ENCODE measurements at places on chromosomes 7 and 10. TPM values are rescaled to one million over a fixed set of nuclear protein-coding genes. Genes with fewer than 3 reads are reported as not detected.

The CPEB3 gene
- total RNA-seq = 0.82 TPM

DNA sequence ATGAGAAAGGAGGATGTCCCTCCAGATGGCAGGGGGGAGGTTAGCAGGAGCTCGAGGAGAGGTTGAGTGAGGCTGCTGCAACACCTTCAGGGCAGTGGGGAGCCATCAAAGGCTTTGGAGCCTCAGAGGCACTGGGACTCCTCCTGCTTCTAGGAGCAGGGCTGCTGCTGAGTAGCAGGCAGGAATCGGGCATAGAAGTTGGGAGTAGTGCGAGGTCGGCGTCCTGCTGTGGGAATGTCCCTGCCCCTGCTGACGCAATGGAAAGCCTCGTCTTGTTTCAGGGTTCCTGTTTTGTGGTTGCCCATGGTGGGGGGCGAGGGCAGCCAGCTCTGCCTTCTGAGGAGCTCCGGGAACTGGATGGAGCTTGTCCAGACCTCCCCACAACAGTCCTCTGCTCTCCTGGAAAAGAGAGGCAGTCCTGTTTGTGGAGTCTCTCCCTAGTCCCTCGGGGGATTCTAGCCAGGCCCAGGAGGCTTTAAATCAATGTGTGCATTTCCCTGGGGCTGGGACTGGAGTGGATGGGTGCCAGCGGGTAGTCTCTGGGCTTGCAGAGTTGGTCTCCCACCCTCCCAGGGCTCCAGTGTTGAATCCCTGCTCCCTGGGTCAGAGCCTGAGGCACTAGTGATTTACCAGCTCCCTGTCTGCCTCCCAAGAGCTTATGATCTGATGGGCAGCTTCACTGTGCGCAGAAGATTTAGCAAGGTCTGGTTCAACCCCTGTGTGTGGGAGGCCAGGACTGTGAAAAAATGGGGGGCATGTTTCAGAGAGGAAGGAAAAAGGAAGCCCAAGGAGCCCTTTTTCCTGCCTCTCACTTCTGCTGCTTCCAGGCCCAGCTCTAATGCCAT lies 98.7 kb upstream of the PPIF start:
- H3K27ac ChIP-seq = no peak overlapping the region
- H3K4me1 ChIP-seq = peaks cover 19% of the 10 kb centered on the region
- no peaks in the 10 kb centered on the region for H3K27me3 ChIP-seq
- H3K36me3 ChIP-seq = peaks cover 37% of the 10 kb centered on the region
- no peak for DNase-seq

- H3K36me3 ChIP-seq = peaks cover 16% of the 10 kb centered on the region
- no peaks in the 10 kb centered on the region for H3K27me3 ChIP-seq
- DNase-seq = no peak
Observed at GRCh38 chr7:98137826-98138151, 31.1 kb downstream of the LMTK2 start.

DNA sequence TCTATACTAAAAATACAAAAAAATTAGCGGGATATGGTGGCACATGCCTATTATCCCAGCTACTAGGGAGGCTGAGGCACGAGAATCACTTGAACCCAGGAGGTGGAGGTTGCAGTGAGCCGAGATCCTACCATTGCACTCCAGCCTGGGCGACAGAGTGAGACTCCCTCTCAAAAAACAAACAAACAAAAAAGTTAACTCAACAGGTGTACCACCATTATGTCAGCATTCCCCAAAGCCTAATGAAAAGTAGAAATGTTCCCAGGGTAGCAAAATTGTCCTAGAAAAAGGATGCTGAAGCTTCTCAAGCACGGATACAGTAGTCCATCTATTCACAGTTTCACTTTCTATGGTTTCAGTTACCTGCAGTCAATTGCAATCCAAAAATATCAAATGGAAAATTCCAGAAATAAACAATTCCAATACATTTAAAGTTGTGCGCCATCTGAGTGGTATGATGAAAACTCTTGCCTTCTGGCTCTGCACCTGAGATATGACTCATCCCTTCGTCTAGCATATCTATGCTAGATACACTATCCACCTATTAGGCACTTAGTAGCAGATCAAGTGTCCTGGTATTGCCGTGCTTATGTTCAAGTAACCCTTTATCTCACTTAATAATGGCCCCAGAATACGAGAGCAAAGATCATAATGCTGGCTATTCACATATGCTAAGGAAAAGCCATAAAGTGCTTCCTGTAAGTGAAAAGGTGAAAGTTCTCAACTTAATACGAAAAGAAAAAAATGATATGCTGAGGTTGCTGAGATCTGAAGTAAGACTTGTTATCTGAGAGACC lies 37.2 kb upstream of the SLC35G1 start:
- DNase-seq = no peak
- H3K4me3 ChIP-seq = no peak overlapping the region
- no peak overlapping the region for H3K27ac ChIP-seq
- H3K36me3 ChIP-seq = no peaks in the 10 kb centered on the region

DNA sequence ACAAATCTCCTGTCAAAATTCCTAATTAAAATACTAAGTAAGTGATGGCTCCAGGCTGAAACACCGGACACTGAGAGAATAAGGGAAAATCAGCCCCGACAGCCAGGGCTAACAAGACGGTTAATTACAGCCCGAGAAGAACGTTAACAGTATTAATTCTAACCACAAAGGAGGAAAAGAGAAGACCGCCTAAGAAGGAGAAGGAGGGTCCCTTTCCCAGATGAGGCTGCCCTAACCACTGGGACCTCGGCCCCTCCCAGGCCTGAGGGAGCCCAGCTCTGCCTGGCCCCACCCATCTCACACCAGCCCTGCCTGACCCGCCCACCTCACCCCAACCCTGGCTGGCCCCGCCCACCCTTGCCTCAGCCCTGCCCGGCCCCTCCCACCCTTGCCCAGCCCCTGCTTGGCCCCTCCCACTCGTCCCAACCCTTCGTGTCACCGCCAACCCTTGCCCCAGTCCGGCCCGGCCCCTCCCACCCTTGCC lies 51.3 kb downstream of the PWWP2B start:
- DNase-seq = no peak
- peaks cover 16% of the 10 kb centered on the region for H3K4me1 ChIP-seq
- no peaks in the 10 kb centered on the region for H3K36me3 ChIP-seq
- H3K4me3 ChIP-seq = no peak overlapping the region
- H3K27ac ChIP-seq = peak overlapping the region; percentile 28
- no peaks in the 10 kb centered on the region for H3K27me3 ChIP-seq
